AML-193 (cell line): ENCODE measurements at places on chromosomes 5 and 9.

GRCh38 chr5:164497311-164498064, 992.1 kb downstream of the MAT2B start:
- no peak for DNase-seq

DNA sequence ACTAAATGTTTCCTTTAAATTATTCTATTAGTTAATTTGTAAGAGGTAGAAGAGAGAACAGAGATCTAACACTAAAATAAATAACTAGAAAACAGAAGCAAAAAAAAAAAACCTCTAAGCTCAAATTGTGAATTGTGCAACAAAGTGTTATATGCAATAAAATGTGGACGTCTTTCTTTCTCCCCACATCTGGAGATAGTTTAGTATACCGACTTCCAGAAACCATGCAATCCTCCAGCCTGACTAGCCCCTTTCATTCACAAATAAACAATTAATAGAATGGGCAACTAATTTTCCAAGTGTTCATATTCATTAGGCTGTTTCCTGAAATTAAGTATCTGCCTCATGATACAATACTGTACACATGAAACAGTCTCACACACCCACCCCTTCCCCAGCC, 258.5 kb downstream of the BNC2 start:
- DNase-seq = no peak

GRCh38 chr9:81682797-81683196, 6.5 kb downstream of the TLE1 start:
- DNase-seq = no peak

GRCh38 chr5:150626853-150627276, 13.6 kb upstream of the SYNPO start:
- no peak for DNase-seq

DNA sequence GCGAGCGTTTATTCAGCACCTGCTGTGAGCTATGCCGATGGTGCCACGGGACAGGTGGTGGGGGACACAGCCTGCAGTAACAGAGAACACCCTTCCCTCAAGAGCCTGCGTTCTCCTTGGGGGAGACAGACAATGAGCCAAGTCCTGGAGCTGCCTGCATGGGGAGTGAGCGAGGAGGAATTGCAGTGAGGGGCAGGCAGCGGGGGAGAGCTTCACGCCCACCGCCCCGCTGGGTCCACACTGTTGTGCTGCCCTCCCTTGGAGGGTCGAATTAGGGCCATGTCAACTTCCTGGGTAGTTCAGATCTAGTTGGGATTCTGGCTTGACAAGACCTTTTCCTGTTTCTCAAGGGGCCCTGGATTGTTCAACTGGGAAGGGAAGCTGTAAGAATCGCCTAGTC, 55.5 kb upstream of the N4BP3 start:
- DNase-seq = no peak

DNA sequence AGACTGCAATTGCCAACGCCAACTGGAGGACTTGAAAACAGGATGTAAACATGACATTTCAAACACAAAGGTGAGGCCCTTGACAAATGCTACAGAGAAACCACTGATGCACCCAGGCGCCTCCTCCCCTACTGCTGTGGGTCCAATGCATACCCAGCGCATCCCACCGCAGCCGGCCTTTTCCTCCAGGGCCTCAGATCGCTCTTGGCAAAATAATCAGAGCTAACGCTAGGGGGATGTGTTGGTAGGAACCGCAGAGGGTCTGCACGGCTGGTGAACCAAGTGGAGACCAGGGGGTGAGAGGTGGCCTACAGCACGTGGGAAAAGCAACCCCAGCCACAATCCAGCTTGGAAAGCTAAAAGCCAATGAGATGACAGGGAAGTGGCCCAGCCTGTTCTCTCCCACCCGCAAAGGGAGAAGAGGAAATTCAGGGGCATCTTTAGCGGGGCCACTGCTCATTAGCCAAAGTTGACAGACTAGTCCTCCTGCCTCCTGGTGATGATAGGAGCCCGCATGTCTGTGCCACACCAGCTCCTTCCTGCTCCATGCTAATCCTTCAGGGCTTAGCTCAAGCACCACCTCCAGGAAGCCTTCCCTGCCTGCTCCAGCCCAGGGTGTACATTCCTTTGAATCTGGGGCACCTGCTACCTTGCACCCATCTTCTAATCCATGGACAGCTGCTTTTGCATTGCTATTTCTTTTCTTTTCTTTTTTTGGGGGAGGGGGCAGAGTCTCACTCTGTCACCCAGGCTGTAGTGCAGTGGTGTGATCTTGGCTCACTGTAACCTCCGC, 5.9 kb downstream of the FAM163B start:
- DNase-seq = no peak

GRCh38 chr5:77319117-77319804, 108.8 kb downstream of the PDE8B start:
- no peak for DNase-seq

DNA sequence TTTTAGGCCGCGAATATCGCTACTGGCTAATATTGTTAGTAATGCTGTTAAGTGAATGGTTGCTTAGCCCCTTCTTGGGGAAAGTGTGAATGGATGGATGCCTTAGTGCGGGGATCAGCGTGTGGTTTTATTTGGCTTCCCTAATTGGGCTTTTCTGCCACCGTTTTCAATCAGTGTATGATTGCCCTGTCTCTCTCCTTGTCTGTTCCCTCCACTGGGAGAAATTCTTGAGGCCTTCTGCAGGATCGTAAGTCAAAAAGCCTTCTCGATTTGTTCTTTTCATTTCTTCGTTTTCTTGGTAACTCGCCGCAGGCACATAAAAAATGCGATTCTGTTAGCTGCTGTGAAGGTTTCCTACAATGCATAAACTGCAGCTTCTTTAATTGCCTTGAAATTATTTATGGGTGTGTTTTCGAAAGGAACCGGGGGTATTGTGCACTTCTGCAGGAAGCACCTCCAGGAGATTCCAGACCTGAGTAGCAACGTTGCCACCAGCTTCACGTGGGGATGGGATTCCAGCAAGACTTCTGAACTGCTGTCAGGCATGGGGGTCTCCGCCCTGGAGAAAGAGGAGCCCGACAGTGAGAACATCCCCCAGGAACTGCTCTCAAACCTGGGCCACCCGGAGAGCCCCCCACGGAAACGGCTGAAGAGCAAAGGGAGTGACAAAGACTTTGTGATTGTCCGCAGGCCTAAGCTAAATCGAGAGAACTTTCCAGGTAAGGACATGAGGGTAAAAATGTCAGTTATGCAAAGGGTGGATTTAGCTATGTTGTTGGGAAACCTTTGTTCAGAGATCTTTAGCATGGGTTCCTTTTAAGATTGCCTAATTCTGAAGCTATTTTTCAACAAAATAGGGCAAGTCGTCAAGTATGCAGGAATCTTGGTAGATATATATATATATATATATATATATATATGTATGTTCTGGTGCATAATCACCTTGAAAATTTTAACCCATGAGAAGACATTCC, 700 bp downstream of the SKP2 start:
- peak; percentile 7 for DNase-seq

- DNase-seq = no peak
Measured at GRCh38 chr9:77587851-77588250, 60.3 kb downstream of the GNA14 start.

- DNase-seq = no peak
Measured at GRCh38 chr9:21525174-21525573, 43.1 kb upstream of the IFNE start.

DNA sequence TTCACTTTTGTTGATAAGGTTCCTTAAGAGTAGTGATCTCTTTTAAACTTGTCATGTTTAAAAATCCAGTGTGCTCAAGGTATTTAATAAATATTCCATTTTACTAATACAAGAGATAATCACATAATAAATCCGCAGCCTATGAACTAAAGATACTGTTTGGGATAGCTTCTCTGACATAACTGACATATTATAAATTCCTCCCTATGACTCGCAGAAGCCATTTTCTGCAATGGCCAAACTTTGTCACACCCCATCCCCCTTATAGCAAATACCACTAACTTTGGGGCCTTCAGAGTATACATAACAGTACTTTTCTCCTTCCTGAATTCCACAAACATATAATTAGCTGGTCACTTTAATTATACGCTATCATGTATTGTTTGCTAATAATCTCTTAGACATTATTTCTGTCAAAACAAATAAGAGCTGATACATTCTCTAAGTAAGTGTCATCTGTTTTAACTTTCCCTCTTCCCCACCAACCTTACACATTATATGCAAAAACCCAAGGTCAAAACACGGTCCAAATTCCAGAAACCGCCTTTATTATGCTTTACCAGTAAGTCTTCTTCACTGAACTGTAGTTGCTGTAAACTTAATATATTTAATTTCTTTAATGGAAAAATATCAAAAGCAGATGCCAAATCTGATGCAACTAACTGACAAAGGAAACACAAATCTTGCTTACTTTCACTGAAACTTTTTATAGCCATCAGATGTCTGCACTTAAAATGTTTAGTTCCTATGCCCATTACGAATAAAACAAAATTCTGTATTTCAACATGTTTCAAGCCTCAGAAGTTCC, 971 bp downstream of the TMEM267 start:
- DNase-seq = no peak

DNA sequence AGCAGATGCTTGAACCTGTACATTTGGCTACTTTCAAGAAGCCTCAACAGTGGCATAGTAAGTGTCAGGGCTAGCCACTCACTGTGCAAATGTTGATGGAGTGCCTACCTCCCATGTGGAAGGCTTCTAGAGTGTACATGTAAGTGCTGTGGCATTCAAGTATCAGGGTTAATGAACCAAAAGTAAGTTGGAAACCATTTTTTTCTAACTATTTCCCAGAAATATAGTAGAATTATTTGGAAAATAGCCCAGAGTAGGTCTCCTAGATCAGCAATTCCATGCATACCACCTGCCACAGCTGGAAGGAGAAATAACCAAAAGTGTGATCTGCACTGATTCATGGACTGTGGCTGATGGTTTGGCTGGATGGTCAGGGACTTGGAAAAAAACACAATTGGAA, 53.3 kb downstream of the FOXD1 start:
- no peak for DNase-seq

DNA sequence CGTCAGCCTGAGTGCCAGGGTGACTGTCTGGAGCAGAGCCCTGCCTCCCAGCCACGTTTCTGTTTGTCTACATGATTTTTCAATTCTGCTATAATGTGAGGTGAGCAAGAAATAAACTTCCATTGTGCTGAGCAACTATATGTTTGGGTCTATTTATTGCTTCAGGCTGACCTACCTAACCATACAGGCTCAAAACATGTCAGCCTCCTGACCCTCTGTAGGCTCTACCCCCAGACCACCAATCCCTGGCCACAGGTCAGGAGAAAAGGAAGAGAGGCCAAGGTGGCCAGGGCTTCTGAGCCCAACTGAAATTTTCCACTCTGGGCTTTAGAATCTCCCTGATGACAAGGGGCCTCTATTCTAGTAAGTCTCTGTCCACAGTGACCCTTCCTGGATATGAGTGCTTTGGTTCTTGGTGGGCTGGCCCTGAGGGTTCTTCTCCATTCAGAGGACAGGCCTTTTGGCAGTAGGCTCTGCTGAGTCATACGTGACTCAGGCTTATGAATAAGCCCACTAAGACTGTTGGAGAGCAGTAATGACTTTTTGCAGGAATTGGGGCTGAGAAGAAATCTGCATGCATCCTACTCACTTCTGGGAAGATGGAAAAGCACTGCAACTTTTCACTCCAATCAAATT, 117.2 kb upstream of the TBCA start:
- peak; percentile 3 for DNase-seq

DNA sequence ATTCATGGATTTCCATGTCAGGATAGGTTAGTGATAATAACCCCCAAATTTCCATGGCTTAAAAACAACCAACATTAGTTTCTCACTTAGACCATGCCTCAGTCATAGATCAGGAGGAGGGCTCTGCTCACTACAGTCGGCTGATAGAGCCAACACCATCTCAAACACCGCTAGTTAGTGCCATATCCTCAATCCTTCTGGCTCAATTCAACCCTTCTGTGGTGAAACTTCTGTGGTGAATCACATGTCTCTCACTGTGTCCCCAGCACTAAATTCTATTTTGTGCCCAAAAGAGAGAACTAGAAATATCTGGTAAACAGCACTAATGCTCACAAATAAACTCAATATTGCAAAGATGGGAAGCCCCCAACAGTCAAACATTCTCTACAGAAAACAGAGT, 21.1 kb downstream of the ECPAS start:
- no peak for DNase-seq

- DNase-seq = no peak
Measured at GRCh38 chr5:32290922-32291321, 21.8 kb downstream of the MTMR12 start.

- DNase-seq = no peak
Measured at GRCh38 chr5:126919566-126919965, 110.8 kb downstream of the MARCHF3 start.

- DNase-seq = no peak
Measured at GRCh38 chr9:126307322-126308061, 19.1 kb upstream of the MVB12B start.

DNA sequence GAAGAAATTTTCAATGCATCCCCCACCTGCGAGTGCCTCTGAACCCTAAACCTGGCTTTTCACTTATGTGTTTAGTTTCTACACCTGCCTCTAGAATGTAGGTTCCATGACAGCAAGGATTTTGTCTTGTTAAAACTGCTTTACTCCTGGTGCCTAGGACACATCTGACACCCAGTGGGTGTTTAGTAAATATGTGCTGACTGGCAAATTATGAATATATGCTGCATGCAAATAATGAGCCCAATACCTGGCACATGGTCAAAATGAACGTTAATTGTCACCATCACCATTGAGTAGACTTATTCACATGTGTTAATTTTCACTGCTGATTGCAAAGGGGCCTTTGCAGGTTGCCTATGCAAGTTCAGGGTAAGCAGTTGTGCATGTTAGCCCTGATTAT, 249.9 kb upstream of the WWC1 start:
- no peak for DNase-seq

- DNase-seq = no peak
Measured at GRCh38 chr9:68506551-68506950, 34.1 kb downstream of the TMEM252 start.

DNA sequence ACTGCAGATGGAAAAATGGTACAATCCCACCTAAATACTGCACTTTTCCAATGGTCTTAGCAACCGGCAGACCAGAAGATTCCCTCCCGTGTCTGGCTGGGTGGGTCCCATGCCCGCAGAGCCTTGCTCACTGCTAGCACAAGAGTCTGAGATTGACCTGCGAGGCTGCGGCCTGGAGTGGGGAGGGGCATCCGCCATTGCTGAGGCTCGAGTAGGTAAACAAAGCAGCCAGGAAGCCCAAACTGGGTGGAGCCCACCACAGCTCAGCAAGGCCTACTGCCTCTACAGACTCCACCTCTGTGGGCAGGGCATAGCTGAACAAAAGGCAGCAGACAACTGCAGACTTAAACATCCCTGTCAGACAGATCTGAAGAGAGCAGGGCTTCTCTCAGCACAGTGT, 221.6 kb upstream of the CTNND2 start:
- no peak for DNase-seq

GRCh38 chr5:75632321-75632720, 21.1 kb downstream of the ANKDD1B start:
- DNase-seq = no peak
